ENCODE measurements at places on chromosomes 13 and 19. TPM values are rescaled to one million over a fixed set of nuclear protein-coding genes. Genes with fewer than 3 reads are reported as not detected.
A peak's percentile ranks its signal among the peaks of the same experiment; 100 is the strongest.

- no peaks in the 10 kb centered on the region for H3K4me1 ChIP-seq
- no peaks in the 10 kb centered on the region for H3K27me3 ChIP-seq
- no peak overlapping the region for H3K4me3 ChIP-seq
Measured at GRCh38 chr13:33087790-33088189, 71.6 kb downstream of the KL start.

DNA sequence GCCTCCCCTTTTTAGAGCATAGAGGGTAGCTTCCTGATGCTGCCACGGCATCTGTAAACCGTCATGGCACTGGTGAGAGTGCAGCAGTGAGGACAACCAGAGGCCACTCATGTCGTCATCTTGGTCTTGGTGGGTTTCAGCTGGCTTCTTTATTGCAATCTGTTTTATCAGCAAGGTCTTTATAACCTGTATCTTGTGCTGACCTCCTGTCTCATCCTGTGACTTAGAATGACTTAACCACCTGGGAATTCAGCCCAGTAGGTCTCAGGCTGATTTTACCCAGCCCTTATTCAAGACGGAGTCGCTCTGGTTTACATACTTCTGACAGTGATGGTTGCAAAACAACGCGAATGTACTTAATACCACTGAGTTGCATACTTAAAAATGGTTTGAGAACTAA, 14.4 kb upstream of the FBN3 start:
- no peaks in the 10 kb centered on the region for H3K27me3 ChIP-seq
- DNase-seq = no peak
- H3K4me1 ChIP-seq = no peaks in the 10 kb centered on the region
- H3K4me3 ChIP-seq = no peak overlapping the region
- no peaks in the 10 kb centered on the region for H3K36me3 ChIP-seq
- H3K27ac ChIP-seq = peak overlapping the region; percentile 58

Gene BEST2
- not detected for total RNA-seq

Gene PSPN
- not detected for total RNA-seq

DNA sequence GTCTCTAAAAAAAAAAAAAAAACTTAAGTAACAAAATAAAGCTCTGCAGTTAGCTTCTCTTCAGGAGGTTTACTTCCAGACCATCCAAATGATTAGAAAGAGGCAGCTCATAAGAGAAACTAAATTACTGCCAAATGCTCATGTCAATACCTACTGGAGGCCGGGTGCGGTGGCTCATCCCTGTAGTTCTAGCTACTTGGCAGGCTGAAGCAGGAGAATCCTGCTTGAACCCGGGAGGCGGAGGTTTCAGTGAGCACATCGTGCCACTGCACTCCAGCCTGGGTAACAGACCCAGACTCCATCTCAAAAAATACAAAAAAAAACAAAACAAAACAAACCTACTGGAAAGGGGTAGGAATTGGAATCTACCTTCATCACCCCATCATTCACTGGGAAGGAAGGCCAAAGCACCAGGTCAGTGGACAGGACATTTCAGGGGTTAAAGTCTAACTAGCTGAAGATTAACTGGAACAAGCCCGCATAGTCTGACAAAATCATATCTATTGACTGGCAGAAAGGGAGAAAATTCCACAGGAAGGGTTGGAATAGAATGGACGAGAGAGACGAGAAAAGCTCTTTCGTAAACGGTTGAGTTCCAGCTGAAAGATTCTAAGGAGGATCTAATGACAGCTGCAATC, 1.3 kb downstream of the ZFP14 start:
- H3K4me1 ChIP-seq = peaks cover 13% of the 10 kb centered on the region
- H3K36me3 ChIP-seq = no peaks in the 10 kb centered on the region
- no peaks in the 10 kb centered on the region for H3K27me3 ChIP-seq
- H3K4me3 ChIP-seq = peak overlapping the region; percentile 66
- peak; percentile 7 for DNase-seq

Gene LYPD3
- total RNA-seq = not detected

Gene CGB2
- not detected for total RNA-seq

Gene FCAR
- not detected for total RNA-seq

Gene RFX2
- total RNA-seq = 8.9 TPM

Gene ZNF440
- total RNA-seq = 16.8 TPM
